ENCODE measurements at places on chromosomes 13 and 19.

- DNase-seq: no peak
Observed at GRCh38 chr13:26041444-26041843, 10.4 kb downstream of the SHISA2 start.

GRCh38 chr19:31283701-31284100 lies 65.5 kb downstream of the TSHZ3 start:
- DNase-seq: no peak

- DNase-seq: no peak
Observed at GRCh38 chr19:32581705-32582179, 752 bp downstream of the PDCD5 start.

GRCh38 chr13:107370015-107370785 lies 802.3 kb upstream of the ARGLU1 start:
- no peak for DNase-seq

GRCh38 chr13:97528518-97528917 lies 94.5 kb downstream of the RAP2A start:
- DNase-seq: no peak
